ENCODE measurements at places on chromosomes 11 and 22. TPM values are rescaled to one million over a fixed set of nuclear protein-coding genes. Genes with fewer than 3 reads are reported as not detected.

UPK2 gene
- not detected for total RNA-seq

SCT gene
- not detected for total RNA-seq

ZFP91 gene
- total RNA-seq = 14.8 TPM

EIF3D gene
- 795 TPM for total RNA-seq

TRIM68 gene
- 11.8 TPM for total RNA-seq

CRYBB2 gene
- total RNA-seq = not detected

CCDC89 gene
- under 0.01 TPM for total RNA-seq

BTBD18 gene
- not detected for total RNA-seq

ACER3 gene
- 6.2 TPM for total RNA-seq

All from hematopoietic multipotent progenitor cell (in vitro differentiated cells).